Activated CD8-positive, alpha-beta memory T cell treated with anti-CD3 and anti-CD28 coated beads, Interleukin-2, amount 10 ng/mL, durations not matched to agents 7 days and 5 days (primary cell): ENCODE measurements at places on chromosomes 1 and 21. TPM values are rescaled to one million over a fixed set of nuclear protein-coding genes. Genes with fewer than 3 reads are reported as not detected.

GIPC2 gene
- 0.23 TPM for total RNA-seq

FCRL5 gene
- total RNA-seq, result not detected

SPRR2A gene
- not detected for total RNA-seq

VHLL gene
- not detected for total RNA-seq

OPRD1 gene
- not detected for total RNA-seq

ASCL5 gene
- total RNA-seq, result not detected

CRP gene
- total RNA-seq, result not detected

UTS2 gene
- total RNA-seq, result 0.82 TPM

AGTRAP gene
- total RNA-seq, result 45.5 TPM

FBLIM1 gene
- not detected for total RNA-seq

RGS16 gene
- total RNA-seq, result 39.9 TPM

ANKRD13C gene
- 26.2 TPM for total RNA-seq

POU3F1 gene
- not detected for total RNA-seq

GFI1 gene
- total RNA-seq, result 101 TPM

CTTNBP2NL gene
- 2.8 TPM for total RNA-seq

EVI5 gene
- total RNA-seq, result 14.0 TPM

RORC gene
- total RNA-seq, result 0.30 TPM

CD247 gene
- 197 TPM for total RNA-seq

MRPS21 gene
- total RNA-seq, result 82.8 TPM

FMOD gene
- not detected for total RNA-seq

C8A gene
- total RNA-seq, result not detected

C2CD2 gene
- total RNA-seq, result 6.4 TPM

LCE1B gene
- not detected for total RNA-seq

SDE2 gene
- total RNA-seq, result 16.6 TPM

HSF2BP gene
- total RNA-seq, result 0.47 TPM

C1QA gene
- total RNA-seq, result not detected

PDZK1 gene
- 0.12 TPM for total RNA-seq

RHBDL2 gene
- total RNA-seq, result not detected

FNBP1L gene
- 0.42 TPM for total RNA-seq

TPTE gene
- not detected for total RNA-seq

CELA3A gene
- total RNA-seq, result not detected
